Esophagus squamous epithelium (tissue), 5 donors: ENCODE measurements at places on chromosomes 1 and 21.

DNA sequence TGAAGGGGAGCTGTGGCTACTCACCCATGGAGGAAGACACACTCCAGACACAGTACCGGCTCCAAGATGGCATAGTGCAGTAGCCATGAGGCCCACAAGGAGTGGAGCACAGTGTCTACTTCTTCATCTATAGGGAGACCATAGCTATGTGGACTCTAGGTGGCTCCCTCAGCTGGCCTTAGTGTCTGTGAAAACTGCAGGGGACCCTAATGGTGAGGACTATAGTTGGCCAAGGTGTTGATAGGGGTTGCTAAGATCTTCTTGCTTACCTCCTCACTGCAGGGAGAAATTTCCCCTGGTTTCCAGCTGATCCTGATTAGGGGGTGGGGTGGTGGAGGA lies 58.9 kb downstream of the DIPK1A start:
- no peak for DNase-seq

DNA sequence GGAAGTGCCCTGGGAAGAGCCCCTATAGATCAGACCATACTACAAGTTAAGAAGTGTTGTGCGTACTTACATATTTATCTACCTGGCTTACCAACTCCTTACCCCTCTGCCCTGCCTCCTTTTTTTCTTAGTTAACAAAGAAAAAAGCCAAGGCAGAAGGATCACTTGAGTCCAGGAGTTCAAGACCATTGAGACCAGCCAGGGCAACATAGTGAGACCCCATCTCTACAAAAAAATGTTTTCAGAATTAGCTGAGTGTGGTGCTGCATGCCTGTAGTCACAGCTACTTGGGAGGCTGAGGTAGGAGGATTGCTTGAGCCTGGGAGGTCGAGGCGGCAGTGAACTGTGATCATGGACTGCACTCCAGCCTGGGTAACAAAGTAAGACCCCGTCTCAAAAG lies 1.9 kb downstream of the ZBTB8B start:
- no peak for DNase-seq

DNA sequence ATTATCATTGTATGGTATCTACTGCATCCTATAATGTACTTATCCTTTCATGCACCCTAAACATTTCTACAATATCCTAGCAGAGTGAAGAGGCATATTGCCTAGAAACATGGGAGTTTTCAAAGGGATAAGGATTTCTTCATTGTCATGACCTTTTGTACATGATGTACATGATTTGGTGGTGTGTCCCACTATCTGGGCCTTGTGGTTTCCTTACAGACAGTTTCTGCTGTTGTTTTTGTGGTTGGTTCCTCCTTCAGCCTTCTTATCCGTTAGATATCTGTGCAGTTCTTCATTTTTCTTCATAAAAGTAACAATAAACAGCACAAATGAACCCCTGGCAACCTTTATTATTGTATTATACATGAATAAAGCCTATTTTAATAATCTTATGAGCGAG lies 70.4 kb upstream of the BACH1 start:
- no peak for DNase-seq

- no peak for DNase-seq
These were observed 31.1 kb upstream of the HSD3B1 start for GRCh38 chr1:119475866-119476439.

GRCh38 chr1:184283999-184284398 lies 102.8 kb upstream of the C1orf21 start:
- no peak for DNase-seq

DNA sequence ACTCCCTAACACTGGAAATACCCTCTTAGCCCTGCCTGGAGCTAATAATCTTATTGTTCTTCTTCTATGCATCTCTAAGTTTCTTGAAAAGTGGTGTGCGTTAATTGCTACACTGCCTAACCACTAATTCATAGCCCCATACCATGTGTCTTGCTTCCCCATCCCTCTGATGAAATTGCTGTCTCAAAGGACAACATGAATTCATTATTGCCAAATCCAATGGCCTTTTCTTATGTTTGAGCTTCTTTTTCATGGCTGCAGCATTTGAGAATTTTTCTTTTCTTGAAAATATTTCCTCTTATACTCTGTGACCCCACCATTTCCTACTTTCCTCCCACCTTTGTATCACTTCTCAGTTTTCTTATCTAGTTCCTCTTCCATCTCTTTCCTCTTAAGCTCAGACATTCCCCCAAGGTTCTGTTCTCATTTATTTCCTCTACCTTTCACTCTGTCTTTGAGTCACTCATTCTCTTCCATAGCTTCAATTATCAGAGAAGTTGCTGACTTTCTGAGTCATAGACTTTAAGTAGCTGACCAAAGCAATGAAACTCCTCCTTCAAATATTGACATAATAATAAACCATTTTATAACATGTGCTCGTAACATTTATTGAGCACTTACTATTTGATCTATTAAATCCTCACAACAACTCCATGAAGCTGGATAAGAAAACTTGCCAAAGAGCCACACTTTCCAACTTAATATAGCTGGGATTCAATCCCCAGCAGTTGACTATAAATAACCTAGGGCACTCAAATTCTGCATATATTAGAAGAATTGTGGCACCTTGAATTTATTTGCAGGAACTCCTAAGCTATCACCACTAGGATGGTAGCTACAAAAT lies 35.5 kb upstream of the ATP6V1G3 start:
- DNase-seq, result no peak

DNA sequence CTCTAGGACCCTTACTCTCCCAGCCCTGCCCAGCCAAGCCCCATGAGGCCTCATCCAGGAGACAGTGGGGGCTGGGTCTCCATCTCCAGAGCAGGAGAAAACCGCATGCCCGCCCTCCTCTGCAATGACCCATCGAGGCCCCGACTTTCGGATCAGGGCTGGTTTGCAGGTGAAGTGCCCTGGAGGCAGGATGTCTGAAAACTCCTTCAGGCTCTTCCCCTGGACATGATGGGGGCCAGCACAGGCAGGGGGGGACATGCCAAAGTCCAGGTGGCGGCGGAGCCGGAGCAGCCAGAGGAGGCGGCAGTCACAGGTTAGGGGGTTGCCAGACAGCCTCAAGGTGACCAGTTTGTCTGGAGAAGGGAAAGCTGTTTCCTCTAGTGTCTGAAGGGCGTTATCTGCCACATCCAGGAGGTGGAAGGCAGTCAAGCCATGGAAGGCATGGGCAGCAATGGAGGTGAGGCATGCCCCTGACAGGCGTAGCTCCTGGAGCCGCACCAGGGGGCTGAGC lies 3.9 kb downstream of the LINGO4 start:
- no peak for DNase-seq

- no peak for DNase-seq
These were observed 20.0 kb downstream of the PHLDA3 start for GRCh38 chr1:201448990-201449389.

DNA sequence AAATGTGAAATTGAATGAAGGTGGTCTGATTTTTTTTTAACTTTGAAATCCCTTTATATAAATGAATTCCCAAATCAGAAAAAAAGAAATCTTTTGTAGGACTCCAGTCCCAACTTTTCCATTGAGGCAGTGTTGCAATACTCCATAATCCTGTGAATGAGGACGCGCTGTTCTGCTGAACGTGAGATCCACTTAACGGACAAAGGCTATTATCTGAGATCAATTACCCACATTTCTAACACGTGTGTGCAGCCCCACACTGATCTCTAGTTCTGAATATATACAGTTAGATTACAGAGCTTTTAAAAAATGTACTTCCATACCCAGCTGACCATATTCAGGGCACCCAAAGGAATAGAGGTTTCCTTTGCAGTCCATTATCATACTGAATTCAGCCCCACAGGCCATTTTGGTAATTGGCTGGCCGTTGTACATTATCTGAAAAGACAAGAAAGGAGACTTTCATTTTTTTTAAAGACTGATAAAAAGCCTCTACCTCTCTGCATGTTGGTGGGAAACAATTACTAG lies 19.0 kb downstream of the RCC2 start:
- DNase-seq, result no peak
